Cortex of kidney (tissue), 1 donor: ENCODE measurements at places on chromosomes 1 and 21.
A peak's percentile ranks its signal among the peaks of the same experiment; 100 is the strongest.

DNA sequence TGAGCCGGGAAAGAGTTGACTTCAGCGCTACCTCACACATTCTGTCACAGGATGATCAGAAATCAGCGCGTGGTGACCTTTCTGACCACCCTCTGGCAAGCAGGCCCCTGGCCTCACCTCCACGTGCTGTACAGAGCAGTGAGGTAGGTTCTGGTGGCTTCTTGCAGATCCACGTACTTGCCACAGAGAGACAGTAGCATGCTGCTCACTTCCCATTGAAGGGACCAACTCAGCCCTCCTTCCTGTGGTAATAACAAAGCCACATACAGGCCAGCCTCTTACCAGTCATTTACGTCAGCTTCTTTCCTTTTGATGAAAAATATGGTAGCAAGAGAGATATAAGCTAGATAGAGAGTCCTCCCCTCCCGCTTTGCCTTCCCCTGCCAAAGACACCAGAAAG is 200.7 kb downstream of the CHRM3 start:
- DNase-seq, result no peak

GRCh38 chr1:185108321-185108720 is 48.4 kb downstream of the TRMT1L start:
- no peak for DNase-seq

DNA sequence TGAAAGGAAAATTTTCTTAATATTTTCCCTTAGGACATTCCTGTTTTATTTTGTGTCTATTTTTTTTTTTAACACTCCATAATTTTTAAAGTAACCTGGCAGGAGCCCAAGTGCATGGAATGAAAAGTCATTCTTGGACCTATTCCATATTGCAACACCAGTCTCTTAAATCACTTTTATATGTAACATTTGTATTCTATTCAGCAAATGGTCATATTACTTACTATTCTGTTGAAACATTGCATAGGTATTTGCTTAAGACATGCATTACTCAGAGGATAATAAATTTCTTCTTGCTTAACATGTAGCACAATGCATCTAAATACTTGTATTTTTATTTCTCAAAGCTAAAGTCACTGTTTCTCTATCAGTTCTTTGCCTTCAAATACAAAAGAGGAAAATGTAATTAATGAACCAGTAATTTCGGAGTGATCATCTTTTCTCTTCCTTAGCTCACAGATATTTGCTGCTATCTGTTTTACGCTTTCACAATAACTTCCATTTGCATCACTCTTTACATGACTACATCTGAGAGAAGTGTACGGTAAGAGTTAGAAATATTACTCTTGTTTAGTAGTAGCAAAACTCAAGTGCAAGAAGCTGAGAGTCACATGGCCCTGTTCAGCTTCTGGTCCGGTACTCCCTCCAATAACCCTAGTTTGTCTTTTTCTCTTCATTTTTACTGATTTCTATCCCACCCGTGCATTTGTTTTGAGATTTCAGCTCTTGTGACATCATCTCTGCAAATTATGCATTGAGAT is 394.8 kb downstream of the USP25 start:
- no peak for DNase-seq

DNA sequence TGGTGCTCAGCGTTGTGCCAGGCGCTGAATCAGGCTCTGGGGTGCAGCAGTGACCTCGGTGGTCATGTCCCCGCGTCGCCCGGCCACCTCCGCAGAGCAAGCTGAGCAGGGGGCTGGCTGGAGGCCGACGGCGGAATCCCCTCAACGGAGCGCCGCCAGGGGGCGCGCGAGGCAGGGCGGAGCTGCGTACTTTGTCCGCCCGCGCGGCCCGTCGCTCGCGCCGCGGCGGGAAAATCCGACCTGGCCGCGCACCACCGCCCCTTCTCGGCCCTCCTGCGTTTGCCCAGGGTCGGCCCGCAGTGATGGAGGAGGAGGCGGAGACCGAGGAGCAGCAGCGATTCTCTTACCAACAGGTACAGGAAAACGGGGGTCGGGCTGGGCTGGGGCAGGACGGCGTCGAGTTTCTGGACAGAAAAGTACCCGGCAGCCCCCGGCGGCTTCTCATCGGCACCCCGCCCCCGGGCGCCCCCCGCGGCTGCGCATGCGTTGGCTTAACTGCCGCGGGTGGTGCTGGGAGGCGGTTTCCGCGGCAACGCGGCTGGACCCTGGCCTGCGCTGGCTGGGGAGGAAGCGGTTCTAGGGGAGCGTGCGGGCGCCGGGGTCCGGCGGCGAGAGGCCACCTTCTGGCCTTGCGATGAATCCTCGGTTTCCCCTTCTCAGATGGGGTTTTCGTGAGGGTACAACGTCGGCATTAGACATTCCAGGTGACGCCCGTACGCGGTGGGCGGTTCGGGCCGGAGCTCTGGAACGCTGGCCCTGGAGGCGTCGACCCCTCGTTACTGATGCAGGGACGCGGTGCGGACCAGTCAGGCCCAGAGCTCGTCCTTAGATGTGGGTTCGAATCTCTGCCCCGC is at the start of gene CENPS:
Gene CENPS, plus strand, starts transcription at position 218 of the 854 bp plus-strand sequence. Its CDS starts 85 bp downstream, at position 303.
- peak; percentile 68 for DNase-seq

DNA sequence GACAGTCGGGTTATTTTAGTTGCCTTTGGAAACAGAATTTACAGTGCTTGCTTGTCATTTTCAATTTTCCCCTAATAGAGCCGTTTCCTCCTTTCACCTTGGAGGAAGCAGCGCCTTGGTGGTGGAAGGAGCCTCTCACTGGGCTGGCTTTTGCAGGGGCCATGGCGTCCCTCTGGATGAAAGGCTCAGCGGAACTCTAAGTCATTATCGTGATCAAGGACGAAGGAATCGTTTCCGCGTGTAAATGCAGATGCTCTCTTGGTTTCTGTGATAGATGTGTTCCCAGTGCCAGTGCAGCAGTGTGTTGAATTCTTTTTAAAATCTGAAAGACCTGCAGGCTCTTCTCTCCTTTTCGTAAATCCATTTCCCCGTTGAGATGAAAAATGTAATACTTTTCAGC is 126.2 kb upstream of the LMO4 start:
- DNase-seq, result no peak

DNA sequence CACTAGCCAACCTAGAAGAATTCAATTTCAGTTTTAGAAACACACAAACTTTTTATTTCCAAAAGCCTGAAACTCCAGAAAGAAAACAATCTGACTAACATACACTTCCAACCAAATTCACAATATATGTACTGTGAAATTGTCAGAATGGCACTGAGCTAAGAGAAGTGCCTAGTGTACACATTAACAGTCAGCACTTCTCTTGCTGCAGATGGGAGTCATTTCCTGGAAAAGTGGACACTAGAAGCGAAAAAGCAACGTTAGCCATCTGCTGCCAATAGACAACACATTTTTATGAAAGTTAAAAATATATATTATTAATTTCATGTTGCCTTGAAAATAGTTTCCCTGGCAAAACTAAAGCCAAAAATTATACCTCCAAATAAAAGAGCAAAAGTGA is 66.1 kb downstream of the EPS15 start:
- no peak for DNase-seq

DNA sequence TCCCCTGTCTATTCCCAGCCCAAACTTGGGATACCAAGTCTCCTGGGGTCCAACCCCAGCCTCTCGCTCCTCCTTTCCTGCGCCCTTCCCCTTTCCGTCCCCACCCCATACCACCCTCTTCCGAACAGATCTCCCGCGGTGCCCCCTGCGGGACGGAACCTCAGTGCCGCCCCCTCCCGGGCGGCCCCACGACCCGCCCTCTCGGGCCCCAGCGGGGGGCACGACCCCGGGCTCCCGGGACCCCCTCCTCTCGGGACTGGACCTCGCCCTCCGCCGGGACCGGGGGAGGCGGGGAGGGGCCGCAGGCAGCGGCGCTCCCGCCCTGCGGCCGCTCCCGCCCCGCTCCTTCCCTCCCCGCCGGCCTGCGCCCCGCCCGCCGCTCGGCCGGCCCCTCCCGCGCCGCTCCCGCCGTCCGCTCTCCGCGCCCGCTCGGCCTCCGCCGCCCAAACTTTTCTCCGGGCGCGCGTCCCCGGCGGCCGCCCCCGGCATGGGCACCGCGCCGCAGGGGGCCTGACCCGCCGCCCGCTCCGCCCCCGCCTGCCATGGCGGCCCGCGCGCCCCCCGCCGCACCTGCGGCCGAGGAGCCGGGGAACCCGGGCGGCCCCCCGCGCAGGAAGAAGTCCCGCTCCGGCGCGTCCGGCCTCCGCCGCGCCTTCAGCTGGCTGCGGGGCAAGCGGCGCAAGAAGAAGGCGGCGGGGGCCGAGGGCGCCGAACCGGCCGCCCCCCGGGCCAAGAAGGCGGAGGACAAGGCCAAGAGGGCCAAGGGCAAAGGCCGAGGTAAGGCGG is 39.0 kb upstream of the SYNC start:
- no peak for DNase-seq

- no peak for DNase-seq
These were observed 206.4 kb downstream of the PTPRC start for GRCh38 chr1:198845271-198845670.
